ENCODE measurements at places on chromosomes 4 and X.

DNA sequence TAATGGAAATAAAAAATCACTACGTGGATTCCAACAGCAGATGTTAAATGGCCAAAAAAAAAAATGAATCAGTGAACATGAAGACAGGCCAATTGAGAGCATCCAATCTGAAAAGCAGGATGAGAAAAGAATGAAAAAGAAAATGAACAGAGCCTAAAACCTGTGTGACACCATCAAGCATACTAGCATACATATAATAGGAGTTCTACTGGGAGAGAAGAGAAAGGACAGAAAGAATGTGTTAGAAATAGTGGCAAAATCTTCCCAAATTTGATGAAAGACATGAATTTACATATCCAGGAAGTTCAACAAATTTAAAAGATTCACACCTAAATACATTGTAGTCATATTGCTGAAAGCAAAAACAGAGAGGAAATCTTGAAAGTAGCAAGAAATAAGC is 76.4 kb downstream of the CCDC160 start:
- DNase-seq = no peak

DNA sequence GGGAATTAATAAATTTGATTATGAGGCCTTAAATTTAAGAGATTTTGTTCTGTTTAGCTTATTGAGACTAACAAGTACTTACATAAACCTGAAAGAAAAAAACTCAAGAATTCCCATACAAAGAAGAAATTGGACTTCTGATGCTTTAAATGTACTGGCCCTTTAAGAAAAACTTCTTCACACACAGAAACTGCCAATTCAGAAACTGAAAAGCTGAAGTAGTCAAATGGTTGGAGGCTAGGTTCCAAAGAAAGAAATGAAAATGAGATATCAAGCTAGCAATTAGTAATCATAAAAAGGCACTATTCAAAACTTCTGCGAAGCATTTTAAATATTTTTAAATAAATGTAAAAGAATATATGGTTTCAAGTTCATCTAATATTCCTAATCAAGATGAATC is 151.3 kb downstream of the THOC2 start:
- no peak for DNase-seq

GRCh38 chrX:150036181-150036580 is 97.9 kb upstream of the EOLA2 start:
- DNase-seq = no peak

GRCh38 chr4:105432438-105432837 is 41.4 kb downstream of the PPA2 start:
- DNase-seq = no peak

DNA sequence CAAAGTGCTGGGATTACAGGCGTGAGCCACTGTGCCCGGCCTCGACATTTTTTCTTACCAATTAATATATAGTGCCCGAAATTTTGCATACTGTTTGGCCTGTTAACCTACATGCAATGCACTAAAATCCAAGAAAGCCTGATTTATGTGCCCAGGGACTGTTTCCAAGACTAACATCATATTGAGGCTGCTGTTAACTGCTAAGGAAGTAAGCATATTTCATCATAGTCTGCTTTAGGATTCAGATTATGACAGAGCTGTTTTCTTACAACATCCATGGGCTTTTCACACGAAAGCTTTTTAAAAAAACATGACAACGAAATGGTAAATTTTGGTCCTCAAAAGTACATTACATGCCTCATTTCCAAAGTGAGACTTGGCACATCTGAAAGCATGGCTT is 84.4 kb downstream of the STOX2 start:
- no peak for DNase-seq

GRCh38 chr4:3765271-3766035 is 732 bp upstream of the ADRA2C start:
- DNase-seq = peak; percentile 62

GRCh38 chr4:185738038-185738552 is 73.9 kb downstream of the SORBS2 start:
- DNase-seq = no peak

DNA sequence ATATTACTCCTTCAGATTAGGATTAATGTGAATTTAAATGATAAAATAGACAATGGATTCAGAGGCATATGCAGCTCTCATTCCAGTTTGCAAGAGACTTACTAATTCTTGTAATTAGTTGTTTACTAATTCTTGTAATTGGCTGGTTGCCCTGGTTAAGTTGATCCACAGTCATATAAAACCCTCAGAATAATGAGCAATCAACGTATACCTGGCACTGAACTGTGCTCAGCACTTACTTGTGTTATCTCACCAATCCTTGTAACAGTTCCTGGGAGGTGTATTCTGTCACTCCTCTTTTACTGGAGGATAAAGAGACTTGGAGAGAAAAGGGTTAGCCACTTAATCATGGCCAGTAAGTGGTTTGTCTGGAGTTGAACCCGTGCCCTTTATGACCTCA is 10.5 kb downstream of the HERC5 start:
- no peak for DNase-seq

GRCh38 chr4:8039290-8039689 is 99.6 kb upstream of the AFAP1 start:
- DNase-seq = no peak

DNA sequence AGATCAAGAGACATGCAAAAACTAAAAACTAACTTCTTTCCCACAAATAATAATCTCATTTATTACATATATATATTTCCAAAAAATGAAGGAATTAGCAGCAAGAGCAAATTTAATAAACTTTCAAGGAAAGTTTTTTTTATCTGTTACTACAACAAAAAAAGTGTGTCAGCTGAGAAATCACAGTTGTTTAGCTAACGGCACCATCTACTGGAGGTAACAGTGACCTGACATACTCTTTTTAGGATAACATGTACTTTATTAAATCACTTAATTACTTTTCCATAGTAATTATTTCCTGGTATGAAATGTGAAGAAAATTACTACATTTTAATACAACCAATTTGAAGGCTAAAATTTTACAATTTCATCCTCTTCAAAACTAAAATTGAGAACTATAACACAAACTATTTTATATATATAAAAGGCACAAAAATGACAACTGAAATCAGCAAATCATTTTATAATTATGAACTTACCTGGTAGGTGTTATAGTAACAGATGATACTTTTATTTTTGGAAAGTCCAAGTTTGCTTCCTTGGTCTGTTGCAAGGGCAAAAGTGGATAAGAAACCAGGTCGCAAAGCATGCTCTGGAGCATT is 9.1 kb downstream of the LAMTOR3 start:
- DNase-seq = no peak

- peak; percentile 8 for DNase-seq
Observed at GRCh38 chrX:50579955-50580354, 109.3 kb upstream of the DGKK start.

GRCh38 chr4:59341506-59341905 is 1858.6 kb upstream of the ADGRL3 start:
- no peak for DNase-seq

GRCh38 chr4:109648997-109649575 is 54.2 kb downstream of the CASP6 start:
- DNase-seq = no peak

DNA sequence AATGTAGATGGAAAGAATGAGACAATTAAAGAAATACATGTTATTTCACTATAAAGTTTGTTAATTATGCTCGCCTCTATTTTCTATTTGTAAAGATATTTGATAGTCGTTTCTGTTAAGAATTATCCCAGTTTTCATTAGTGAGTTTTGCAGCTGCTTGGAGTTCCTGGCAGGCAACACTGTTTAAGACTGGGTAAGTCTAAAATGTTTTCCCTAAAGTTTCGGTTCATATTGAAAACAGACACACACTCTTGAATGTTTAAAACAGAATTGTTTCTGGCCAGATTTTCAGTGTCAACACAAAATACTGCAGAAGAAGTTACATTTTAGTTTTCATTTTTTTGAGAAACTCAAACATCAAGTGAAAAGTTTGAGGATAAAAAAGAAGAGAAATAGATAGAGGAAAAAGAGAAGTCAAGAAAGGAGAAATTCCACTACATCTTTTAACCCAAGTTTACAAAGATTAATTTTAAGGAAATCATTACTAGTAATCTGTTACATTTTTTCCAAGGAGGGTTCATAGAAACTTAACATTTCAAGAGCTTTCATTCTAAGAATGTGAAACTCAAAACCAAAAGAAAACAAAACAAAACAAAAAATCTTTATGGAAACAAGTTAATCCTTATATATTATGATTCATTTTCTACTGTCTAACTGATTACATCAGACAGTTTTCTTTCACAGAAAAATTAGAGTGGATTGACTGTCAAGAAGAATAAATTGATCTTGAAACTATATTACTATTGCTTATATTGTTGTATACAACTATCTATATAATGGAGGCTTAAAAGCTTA is 305.5 kb downstream of the FAT4 start:
- DNase-seq = no peak

DNA sequence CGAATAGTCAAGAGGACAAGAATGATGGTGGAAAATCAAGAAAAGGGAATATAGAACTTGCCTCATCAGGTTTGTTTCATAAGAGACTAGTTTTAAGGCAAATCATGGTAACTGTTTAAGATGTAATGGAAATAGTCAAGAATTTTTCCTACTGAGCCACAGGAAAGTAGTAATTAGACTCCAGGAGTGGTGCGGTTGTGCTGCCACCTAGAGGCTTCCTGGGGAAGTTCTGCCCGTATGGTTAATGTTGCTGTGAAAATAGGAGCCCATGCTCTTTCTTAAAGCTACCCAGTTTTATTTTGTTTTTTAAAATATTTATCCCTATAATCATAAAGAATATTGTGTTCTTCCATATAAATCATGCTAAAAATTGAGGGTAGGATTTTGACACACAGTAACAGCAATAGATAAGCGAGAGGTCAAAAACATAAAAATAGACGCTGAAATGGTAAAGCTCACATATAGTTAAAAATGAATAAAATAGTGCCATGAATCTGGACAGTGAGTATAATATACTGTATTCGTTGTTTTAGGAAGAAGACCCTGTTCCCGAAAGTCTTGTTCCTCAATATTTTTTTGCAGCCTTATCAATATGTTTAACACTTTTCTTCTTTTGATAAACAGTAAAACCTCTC is 87.0 kb downstream of the PHOX2B start:
- no peak for DNase-seq

- peak; percentile 44 for DNase-seq
Observed at GRCh38 chrX:281166-281999, at the start of gene PLCXD1. PLCXD1 (plus strand) TSS chrX:281381; CDS start chrX:284188, 2,807 bp downstream.

- no peak for DNase-seq
Observed at GRCh38 chr4:110137829-110138228, 60.6 kb downstream of the ELOVL6 start.

Data from D721Med (cell line).